ENCODE measurements at places on chromosomes 5 and 9.

GRCh38 chr5:8981016-8981415 is 564.9 kb downstream of the SEMA5A start:
- DNase-seq, result no peak

DNA sequence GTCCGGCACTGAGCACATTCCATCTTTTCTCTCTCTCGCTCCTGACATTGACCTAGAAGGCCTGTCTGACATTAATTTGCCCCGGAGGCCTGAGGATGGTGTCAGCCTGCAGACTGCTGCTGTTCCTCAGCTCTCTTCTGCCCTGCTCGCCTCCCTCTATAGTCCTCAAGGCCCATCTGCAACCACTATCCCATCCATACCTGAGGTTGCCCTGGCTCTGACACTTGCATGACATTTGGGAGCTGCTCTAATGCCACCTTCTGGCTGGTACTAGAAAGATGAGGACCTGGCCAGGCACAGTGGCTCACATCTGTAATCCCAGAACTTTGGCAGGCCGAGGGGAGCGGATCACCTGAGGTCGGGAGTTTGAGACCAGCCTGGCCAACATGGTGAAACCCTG is 38.6 kb upstream of the GGTA1 start:
- no peak for DNase-seq

GRCh38 chr5:58439094-58439644 is 20.7 kb downstream of the PLK2 start:
- no peak for DNase-seq

- DNase-seq, result no peak
These were observed 6.8 kb upstream of the SUSD3 start for GRCh38 chr9:93051680-93052089.

- DNase-seq, result no peak
These were observed 54.3 kb upstream of the TXNDC8 start for GRCh38 chr9:110391826-110392485.

DNA sequence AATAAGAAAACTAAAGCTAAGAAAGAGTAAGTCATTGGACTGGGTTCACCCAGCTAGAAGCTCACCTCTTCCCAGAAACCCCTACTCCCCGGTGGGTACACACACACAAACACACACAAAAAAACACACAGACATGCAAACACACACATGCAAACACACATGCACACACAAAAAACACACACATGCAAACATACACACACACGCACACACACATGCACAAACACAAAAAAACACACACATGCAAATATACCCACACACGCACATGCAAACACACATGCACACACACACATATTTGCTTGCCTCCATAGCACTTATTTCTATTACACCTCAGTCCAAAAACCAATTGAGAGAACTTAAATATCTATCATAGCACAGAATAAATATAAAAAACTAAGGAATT is 26.1 kb downstream of the RETREG1 start:
- DNase-seq, result no peak

GRCh38 chr5:127192836-127193338 is 97.7 kb upstream of the MEGF10 start:
- DNase-seq, result no peak

DNA sequence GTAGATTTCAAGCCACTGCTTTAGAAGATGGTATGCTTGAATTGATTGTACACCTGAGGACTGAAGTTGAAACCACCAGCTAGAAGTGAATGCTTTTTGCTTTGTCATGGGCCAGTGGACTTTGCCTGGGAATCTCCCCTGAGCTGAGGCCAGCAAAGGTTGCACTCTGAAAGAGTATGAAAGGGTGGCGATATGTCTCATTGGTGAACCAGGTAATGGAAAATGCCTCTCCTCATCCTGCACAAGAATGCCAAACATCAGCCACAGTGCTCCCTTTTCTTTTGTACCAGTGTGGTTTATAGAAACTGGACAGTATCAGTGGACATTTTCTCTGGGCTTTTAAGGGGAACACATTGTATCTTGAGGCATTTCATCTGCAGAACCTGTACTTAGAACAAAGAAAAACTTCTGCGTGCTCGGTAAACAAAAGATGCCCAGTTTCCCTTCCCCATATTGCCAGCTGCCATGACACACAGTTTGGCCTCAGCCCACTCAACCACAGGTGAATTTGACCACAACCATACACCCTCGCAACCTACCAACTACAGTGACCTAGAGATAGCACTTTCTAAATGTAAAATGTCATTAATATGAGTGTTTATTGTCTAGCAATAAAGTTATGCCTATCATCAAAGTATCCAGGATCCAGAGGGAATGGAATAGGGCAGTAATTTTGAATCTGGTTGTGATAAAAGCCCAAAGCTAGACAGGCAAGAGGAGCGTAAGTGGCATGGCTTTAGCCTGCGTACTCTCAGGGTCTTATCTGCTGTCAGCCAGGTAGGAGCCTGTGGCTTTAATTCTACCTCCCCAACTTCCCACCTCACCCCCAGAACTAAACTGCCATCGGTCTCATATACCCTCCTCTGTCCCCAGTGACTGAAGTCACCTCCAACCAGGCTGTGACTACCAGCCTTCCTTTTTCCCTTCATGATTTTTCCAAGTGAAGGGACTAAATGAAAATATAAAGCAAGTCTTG is 79.5 kb upstream of the LHFPL2 start:
- DNase-seq, result no peak

DNA sequence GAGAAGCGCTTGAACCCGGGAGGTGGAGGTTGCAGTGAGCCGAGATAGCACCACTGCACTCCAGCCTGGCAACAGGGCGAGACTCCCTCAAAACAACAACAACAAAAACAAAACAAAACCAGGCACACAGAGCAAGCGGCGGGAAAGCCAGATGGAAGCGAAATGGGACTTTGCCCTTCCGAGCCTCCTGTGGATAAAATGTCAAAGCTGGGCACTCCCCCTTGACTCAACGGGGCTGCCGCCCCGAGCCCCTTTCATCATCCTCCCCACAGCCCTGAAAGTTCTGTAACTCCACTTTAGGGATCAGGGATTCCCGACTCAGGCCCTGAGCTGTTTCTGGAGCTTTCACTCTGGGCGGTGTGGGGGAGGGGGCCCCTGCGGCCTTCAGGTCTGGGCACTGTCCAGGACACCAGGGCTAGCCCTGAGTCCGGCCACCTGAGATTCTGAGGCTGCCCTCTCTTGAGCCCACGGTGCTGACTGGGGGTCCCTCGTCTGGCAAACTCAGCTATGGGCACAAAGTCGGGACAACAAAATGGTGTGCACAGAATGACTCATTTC is 30.6 kb upstream of the OBP2B start:
- no peak for DNase-seq

- no peak for DNase-seq
These were observed 3.7 kb upstream of the EGFL7 start for GRCh38 chr9:136658849-136659535.

DNA sequence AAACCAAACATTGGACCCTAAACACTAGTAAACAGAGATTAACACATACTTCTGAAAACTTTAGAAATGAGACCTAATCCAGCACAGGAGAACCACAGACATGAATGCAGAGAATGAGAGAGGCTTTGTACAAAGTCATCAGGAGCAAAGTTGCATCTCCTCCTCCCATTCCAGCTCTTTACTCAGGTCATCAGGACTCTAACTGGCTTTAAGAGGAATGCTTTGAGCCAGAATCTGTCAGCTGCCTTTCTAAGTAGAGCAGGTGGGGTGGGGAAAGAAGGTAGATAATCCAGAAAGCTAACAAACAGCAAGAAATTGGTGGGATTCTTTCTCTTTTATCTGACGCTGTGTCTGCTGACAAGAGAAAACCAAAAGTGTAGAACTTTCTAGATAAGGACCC is 582.7 kb upstream of the DMAC1 start:
- no peak for DNase-seq

DNA sequence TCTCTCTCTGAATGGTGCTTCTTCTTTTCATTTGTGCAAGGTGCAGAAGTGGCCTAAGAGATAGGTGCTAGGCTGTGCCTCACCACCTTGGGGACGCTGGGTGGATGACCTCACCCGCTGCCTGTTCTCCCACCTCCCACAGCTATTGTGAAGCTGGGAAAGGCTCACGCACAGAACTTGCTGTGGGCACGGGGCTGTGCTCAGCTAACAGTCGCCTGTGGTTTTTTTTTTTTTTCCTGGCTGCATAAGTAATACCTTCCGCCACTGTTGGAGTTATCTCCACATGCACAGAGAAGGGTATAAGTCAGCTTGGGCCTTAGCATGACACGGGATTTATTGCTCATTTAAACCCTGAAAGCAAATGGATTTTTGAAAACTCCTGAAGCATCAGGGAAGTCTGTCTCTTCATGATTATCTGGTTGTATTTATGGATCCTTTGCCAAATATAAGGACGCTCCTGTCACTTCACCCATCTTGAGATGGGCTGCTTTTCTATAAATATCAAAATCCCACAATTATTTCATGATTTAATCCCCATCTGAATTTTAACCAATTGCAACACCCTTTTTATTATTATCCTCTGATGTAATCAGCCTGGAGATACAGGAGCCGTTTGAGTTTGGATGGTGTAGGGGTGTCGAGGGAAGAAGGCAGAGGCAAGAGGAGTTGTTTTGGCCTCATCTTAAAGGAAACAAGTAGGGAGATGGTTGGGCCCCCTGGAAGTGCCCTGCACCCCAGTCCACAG is 9.0 kb downstream of the DBH start:
- no peak for DNase-seq

- DNase-seq, result no peak
These were observed 40.0 kb downstream of the PIK3R1 start for GRCh38 chr5:68255305-68256120.

GRCh38 chr9:131809941-131810344 is 70.1 kb upstream of the RAPGEF1 start:
- DNase-seq, result no peak

GRCh38 chr5:99037668-99038067 is 108.9 kb upstream of the CHD1 start:
- no peak for DNase-seq

- no peak for DNase-seq
These were observed 517.7 kb upstream of the WWC1 start for GRCh38 chr5:167773668-167774301.

- peak; percentile 48 for DNase-seq
These were observed 15.1 kb upstream of the LCP2 start for GRCh38 chr5:170312666-170313065.

DNA sequence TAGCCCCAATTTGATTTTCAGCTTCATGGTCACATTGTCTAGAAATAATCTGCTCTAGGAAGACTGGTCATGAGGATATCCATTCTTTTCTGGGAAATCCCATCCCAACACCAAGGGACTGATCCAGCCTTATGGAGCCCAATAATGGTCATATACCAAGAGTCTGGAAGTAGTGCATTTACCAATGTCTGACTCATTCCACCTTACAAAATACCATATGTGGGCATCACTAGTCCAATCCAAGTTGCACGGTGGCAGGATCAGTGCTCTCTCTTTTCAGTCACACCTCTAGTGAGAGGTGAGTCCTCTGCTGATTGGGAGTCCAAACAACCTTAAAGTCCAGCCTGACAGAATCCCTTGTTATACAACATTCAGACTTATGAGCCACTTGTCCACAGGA is 73.7 kb downstream of the FEM1C start:
- no peak for DNase-seq

GRCh38 chr9:130639124-130639765 is 25.1 kb upstream of the PRDM12 start:
- DNase-seq, result no peak

DNA sequence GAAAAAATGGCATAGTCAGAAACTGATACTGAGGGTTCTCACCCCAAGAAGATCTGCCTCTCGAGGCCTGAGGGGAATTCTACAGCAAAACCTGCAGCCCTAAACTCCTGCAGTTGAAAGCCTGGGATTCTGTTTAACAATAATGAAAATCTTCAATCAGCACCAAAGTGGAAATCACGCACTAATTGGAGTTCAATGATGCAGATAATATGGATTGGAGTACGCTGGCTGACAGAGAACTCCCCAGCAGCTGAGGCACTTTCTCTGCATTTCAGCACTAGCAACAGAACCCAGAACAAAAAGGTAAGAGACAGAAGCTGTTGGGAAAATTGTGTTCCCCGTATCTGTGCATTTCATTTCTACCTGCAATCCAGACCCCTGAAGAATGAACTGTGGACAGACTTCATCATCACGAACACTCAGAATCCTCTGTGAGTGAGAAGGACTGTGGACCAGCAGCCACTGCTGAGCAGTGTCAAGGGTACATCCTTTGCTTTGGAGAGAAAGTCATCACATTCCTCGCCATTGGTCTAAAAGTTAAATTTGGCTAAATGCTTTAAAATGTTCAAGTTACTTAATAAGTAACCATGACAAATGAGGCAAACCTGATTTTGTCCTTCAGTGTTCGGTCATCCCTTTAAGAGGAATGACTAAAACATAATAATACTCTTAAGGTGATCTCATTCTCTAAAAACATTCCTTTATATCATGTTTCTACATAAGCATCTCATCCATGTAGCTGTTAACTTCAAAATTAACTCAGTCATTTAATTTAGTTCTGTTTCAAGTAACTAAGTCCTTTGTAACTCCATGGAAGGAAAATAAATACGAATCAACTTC is 126.1 kb downstream of the GAS1 start:
- no peak for DNase-seq

- DNase-seq, result no peak
These were observed 48.0 kb upstream of the CEP78 start for GRCh38 chr9:78187763-78188484.

- DNase-seq, result no peak
These were observed 140.2 kb downstream of the NFIB start for GRCh38 chr9:14173713-14174112.

DNA sequence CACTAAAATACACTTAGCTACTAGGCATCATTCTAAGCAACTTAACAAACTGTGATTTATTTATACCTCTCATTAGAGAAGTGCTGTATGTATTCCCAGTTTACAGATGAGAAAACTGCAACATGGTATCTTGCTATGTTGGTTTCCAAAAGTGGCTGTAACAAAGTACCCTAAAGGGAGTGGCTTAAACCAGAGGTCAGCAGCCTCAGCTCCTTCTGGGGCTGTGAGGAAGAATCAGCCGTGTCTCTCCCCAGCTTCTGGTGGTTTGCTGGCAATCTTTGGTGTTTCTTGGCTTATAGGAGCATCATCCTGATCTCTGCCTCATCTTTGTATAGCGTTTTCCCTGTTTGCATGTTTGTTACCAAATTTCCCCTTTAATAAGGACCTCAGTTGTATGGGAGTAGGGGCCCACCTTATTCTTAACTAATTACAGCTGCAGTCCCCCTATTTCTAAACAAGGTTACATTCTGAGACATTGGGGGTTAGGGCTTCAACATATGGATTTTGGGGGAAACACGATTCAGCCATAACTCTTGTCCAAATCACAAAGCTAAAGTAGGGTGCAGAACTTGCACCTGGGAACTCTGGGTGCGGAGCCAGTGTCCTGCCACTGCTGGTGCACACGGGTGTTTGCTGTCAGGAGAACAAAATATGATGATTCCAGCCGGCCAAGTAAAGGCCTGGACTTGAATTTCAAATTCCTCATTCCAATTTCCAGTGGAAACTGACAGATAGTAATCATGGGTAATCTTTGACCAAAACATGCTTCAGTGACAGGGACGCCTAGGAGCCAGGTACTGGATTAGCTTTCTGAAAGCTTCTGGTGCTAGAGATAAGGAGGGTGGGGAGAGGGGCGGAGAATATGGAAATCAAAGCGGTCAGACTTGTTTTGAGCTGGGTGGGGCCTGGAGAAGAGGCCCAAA is 43.3 kb downstream of the RAI14 start:
- DNase-seq, result no peak

All from activated naive CD8-positive, alpha-beta T cell treated with anti-CD3 and anti-CD28 coated beads, Interleukin-2, amount 50 U/mL, for 16 hours (primary cell).